ENCODE measurements at places on chromosomes 4 and X. TPM values are rescaled to one million over a fixed set of nuclear protein-coding genes. Genes with fewer than 3 reads are reported as not detected.

The PPP2R3B gene
- 19.1 TPM for total RNA-seq

The EPGN gene
- total RNA-seq: 26.2 TPM

The DCAF16 gene
- total RNA-seq: 18.6 TPM

The CT55 gene
- total RNA-seq: not detected

The GABRQ gene
- total RNA-seq: 2.3 TPM

The HPSE gene
- total RNA-seq: 0.30 TPM

The PCDH7 gene
- 64.1 TPM for total RNA-seq

The UGT2B10 gene
- not detected for total RNA-seq

The NOA1 gene
- 14.3 TPM for total RNA-seq

The ADGRG2 gene
- total RNA-seq: not detected

The PPEF2 gene
- not detected for total RNA-seq

The SPIN2A gene
- 0.23 TPM for total RNA-seq

The DDX53 gene
- not detected for total RNA-seq

The SMR3B gene
- not detected for total RNA-seq

The PAGE5 gene
- not detected for total RNA-seq

The TSPAN5 gene
- 105 TPM for total RNA-seq
